ENCODE measurements at places on chromosomes 5 and 9.

DNA sequence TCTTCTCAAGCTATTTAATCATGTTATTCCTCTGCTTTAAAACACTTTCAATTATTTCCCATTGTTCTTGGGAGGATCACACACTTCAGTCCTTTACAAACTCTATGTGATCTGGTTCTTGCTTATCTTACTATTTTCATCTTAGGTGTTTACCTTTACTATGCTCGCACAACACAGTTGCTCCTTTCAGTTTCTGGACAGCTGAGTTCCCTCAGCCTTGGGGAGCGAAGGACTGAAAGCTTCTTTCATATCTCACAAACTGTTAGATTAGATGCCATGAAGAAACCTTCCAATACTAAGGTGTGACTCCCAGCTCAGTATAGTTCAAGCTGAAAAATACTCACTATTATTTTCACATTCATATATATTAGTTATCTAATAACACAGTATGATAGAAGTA, 117.9 kb downstream of the CDC42SE2 start:
- no peak for DNase-seq

GRCh38 chr5:143449772-143450171, 46.3 kb upstream of the NR3C1 start:
- DNase-seq = no peak

- DNase-seq = no peak
Observed at GRCh38 chr5:63125862-63126261, 547.2 kb downstream of the LRRC70 start.

DNA sequence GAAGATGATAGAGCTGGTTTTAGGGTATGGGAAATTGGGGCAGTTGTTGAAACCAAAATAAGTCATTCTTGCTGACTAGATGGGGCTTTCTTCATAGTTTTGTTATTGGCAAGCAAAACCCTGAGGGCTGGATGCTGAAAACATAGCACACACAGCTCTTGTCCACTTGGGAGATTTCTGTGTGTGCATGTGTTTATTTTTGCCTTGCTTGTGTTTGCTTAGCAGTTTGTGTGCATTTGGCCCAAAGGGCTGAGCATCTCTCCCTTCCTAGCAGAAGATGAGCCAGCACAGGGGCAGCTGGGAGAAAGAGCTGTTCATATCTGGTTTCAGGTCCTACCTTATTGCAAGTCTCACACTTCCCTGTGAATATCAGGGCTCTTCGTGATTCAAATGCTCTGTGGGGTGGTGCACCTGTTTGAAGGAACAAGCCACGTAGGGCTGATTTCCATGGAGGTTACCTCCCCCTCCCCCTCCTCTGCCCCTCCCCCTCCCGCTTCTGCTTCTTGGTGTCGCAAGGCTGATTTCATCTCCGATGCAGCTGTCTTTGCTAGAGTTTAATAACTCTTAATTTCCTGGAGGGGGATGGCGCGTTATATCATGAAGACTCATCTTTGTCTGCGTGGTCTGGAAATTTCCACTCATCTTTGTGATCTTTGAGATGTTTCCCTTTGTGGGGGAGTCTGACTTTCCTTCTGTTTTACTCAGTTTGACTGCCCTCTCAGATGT, 296.5 kb downstream of the ARHGAP26 start:
- no peak for DNase-seq

DNA sequence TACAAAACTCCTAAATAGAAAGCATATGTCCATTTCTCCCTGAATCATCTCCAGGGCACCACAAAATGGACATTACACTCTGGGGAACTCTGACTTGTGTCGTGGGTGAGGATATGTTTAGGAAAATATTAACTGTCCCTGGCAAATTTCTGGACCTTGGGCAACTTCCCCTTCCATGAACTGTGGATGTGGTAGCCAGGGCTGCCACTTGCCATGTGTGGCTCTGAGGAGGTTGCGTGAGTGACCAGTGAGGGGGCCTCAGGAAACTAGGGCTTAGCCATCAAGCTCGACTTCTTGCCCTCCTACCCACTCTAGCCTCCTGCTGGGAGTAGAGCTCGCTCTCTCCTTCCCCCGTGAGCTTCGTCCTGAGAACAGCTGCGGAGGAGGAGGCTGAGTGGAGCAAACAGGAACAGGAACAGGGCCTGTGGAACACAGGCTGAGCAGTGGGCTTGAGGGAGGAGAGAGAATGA, 13.8 kb upstream of the STC2 start:
- no peak for DNase-seq

DNA sequence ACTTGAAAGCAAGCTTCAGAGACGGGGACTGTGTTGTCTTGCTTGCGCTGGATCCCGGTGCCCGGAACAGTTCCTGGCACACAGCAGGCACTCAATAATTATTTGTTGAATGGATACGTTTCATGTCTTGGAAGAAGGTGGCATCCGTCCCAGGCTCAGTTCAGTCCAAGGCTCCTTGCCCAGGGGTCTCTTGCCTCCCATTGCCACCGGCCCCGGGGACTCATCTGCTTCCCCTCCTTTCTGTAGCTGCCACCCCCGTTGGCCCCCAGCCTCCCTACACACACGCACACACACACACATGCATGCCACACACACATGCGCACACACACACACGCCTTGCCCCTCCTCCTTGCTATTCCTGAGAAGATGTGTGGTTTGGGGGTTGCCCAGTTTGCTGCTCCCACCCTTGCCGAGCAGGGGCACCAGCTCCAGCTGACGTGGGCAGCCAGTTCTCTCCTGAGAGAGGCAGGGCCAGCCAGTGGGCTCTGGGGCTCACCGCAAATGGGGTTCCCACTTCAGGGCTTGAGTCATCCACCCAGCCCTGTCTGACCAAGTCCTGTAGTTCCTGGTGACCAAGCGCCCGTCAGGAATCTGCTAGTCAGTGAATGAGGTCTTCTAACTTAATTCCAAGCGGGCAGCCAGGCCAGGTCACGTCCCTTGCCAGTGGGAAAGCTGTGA, 41.8 kb downstream of the HK3 start:
- DNase-seq = no peak

GRCh38 chr5:93580927-93581445, at the start of gene NR2F1-AS1:
Gene NR2F1-AS1, minus strand, starts transcription at chr5:93581219.
- DNase-seq = peak; percentile 36

DNA sequence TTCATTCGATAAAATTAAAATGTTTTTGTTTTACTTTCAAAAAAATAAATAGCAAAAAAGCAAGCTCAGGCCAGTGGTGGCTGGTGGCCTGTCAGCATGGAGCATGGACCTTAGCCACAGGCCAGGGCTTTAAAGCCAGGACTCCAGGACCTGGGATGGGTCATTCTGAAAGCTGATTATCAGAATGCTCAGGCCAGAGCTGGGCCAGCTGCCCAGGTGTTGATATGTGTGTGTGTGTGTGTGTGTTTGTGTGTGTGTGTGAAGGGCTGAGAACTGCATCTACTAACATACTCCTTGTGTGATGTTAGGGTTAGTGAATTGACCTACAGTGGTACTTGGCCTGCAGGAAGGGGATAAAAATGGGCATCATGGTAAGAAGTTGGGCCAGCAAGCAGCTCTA, 21.5 kb downstream of the PALM2AKAP2 start:
- DNase-seq = no peak

GRCh38 chr9:694403-695154, 146.9 kb upstream of the DMRT1 start:
- DNase-seq = no peak

- DNase-seq = no peak
Observed at GRCh38 chr5:104266161-104266560, 703.6 kb upstream of the NUDT12 start.

- no peak for DNase-seq
Observed at GRCh38 chr5:122656160-122656559, 118.7 kb upstream of the SNX2 start.

GRCh38 chr9:136283291-136284235, 20.3 kb downstream of the CCDC187 start:
- peak; percentile 77 for DNase-seq

GRCh38 chr5:158809310-158809850, 290.3 kb downstream of the EBF1 start:
- DNase-seq = no peak

GRCh38 chr5:43193181-43193893, 1.3 kb downstream of the NIM1K start:
- no peak for DNase-seq

DNA sequence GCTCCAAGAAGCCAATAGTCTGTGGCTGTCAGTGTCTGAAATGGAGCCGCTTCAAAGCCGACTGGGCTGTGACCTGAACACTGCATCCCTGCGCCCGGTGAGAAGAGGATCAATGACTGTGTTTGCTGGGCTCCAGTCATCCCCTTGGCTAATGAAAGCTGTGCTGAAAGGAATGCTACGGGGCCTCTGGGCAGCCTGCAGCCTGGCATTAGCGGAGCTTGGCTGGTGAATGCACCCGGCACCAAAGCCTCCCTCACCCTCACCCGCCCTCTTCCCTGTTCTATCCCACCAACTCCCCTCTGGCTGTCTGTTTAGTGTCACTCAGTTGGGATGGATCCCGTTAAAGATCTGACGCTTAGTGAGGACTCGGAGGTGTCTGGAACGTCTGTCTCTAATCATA, 355.3 kb downstream of the BNC2 start:
- no peak for DNase-seq

- no peak for DNase-seq
Observed at GRCh38 chr5:34803974-34804732, 34.8 kb upstream of the TTC23L start.

- DNase-seq = no peak
Observed at GRCh38 chr5:159444441-159445082, 114.3 kb upstream of the IL12B start.

- DNase-seq = no peak
Observed at GRCh38 chr5:134547999-134548658, 22.7 kb downstream of the JADE2 start.

DNA sequence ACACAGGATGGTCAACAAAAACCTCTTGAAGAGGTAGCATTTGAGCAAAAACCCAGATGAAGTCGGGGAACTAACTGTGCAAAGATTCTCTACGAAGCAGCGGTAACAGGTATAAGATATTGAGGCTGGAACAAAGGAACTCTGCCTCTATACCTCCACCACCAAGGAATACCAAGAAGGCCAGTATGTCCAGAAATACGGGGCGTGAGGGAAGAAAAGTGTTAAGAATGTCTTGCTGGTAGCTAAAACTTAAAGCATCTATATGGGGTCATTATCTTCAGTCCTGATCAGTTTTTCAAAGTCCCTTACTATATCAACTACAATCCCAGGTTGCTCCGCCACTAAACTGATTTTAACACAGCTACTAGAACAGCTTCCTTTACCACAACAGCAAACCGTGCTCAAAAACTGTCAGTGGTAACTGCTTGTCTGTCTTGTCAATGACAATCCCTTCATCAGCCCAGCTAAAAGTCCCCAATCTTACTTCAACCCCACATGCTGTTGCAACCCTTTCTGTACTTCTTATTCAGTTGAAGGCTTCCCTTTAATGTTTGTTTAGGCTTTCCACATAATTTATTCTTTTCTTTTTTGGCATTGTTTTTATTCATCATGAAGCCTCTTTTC, 9.4 kb downstream of the PAM start:
- DNase-seq = no peak

GRCh38 chr5:54159153-54159892, 151.1 kb downstream of the ARL15 start:
- DNase-seq = no peak

DNA sequence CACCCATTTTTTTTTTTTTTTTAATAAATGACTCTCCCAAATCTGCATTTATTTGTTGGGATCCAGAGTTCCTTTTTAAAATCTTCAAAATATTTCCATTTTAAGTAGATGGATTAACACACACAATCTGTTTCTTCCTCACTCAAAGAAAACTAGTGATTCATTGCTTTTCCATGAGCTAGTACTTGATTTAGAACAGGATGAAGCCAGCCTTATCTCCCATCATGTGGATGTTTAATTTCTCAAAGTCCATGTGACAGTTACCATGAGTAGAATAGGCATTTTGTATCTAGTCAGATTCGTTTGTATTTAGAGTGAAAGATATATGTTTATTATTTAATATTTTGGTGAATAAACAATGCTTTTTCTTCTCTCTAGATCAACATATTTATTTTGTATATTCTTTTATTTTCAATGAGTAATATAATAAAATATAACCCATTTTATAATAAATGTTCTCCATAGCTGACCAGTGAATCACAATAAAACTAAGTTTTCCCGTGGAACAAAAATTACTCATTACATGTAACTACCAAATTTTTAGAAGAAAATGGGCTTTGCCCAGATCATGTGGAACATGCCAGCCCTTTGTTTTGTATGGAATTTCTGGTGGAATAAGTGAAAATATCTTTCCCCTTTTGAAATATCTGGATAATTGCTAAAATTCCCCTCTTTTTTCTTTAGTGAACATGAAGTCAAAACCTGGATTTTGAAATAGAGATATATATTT, 54.9 kb upstream of the RPS23 start:
- DNase-seq = no peak

DNA sequence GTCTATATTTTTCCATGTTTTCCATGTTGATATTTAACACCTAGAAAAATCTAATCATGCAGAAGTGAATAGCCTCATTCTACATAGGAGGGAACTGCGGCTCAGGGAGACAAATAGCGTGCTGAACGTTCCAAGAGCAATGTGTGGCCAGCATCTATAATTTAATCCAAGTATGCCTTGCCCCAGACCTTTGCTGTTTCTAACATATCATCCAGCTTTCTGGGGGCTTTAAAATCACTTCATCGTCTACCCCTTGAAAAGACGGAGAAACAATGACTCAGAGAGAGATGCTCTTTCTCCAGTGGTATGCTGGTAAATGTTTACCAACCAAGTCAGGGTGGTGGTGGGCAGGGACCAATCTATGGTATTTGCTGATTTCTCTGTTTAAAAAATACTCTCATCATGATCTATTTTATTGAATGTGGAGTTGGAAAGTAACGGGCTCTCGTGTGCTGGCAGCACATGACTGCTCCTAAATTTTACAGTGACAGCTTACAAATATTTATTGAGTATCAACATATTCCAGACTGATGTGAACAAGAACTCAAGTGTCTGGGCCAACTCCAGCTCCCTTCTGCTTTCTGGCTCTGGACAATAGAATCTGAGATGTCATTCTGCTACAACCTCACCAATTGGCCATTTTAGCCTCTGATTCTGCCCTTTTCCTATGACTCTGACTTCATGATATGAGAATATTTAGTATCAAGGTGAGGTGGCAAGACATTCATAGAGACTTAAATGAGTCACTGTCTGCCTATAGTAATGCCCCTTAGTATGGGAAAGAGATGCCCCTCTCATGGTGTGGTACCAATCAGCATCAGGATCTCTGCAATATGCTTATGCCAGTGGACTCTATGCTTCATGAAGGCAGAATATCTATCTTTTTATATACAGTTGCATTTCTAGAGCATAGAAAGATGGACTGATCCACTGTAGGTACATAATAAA, 407.4 kb upstream of the TNC start:
- no peak for DNase-seq

DNA sequence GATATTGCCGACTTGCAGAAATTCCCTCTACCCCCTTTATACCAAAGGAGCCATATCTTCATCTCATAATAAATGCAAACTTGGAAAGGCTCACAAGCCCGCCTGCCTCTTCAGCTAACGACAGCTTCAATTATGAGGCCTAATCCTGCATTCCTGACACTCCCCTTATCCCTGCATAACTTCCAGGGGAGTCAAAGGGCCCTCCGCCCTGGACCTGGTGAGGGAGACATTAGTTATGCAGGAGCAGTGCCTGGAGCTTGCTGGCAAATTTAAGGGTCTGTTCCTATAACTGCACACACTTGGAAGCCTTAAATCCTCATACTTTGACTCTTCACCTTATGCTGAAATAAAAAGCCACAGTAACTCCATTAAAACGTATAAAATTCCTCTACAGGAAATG, 617.9 kb downstream of the BNC2 start:
- DNase-seq = no peak
